ENCODE measurements at places on chromosomes 12 and 14.

- DNase-seq = no peak
Observed at GRCh38 chr12:12714276-12715021, 2.7 kb upstream of the CDKN1B start.

DNA sequence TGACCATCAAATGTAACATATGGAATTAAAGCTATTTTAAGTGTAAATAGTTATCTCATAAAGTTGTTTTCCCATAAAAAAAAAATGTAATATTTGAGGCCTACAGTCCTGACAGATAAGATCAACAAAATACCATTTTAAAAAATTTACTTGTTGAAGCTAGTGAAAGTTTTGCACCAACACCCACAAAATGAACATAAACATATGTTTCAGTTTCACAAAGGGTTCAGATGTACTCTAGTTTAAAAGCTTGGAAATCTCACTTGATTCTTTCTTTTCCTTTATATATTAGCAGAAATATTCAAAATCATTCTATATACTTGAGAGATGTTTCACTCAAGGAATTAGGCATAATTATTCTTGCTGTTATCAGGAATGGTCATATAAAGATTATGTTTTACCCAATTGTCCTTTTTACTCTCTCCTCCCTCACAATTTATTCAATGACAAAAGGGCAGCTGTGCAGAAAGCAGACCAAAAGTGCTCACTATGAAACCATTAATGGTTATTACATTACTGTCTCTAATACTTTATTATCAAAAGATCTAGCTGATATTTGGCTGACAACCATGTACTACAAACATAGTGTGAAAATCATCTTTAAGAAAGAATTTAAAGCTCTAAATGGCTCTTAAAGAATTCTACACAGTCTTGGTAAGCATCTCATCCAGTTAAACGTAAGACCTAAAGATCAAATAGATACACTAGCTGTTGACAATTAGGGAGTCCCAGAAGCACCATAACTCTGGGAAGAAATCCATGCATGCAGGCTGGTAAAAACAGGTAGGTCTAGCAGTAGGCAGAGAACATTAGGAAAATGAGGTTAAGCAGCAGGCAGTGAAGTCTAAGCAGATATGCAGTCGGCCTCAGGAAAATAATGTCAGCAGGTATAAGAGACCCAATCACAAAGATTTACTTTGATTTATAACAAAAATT, 28.8 kb downstream of the KIF21A start:
- no peak for DNase-seq

- no peak for DNase-seq
Observed at GRCh38 chr14:105065280-105066228, at the start of gene GPR132. TSS of gene GPR132 (minus strand) at chr14:105065430. CDS start at chr14:105055420, 10,010 bp downstream.

DNA sequence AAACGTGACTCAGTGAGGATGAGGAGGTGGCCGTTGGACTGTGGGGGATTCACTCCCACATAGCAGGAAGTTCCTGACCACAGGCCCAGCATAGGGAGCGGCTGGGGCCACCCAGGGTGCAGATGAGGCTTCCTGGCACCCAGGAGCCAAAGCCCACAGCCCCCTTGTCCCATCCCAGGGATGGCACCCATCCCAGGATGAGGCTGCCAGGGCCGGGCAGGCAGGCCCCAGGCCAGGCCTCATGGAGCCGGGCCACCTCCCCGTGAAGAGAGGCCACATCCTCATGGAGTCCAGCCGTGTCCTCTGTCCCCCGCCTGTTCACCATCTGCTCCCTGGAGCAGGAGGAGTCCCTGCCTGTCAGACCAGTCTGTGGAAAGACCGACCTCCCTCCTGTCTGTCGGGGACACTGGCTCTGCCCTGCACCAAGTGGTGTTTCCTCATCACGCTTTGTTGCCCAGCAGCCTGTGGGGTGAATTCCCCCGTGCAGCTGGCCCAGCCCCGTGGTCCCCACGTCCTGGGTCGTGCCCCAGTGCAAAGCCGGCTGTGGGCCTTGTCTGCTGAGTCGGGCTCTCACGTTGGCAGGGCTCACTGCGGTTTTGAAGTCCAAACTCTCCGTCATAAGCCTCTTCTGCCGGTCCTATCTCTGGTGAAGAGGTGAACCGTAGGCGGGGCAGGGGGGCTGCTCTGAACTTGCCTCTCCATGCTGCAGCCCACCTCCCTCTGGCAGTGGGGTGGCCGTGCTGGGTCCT, 24.5 kb downstream of the MMP17 start:
- DNase-seq = no peak

DNA sequence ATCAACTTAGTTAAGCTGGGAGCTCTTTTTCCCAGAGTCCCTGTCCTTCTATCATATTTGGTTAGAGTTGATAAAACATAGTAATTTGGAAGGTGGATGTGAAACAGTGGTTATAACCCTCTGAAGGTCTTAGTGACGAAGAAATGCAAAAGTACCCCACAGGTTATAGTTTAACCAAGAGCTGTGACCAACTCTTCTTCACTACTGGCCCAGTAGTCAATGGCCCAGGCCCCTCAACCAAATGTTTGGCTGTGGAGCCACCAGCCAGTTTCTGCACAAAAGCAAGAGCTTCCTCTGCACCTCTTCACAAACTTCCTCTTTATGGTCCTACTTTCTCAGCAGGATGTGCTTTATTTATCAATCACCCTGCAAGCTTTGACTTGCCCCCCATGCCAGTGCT, 132.6 kb downstream of the BMP4 start:
- no peak for DNase-seq

Measured in HEK293T (cell line).